ENCODE measurements at places on chromosomes 11 and 22.
A peak's percentile ranks its signal among the peaks of the same experiment; 100 is the strongest.

GRCh38 chr22:42929838-42930155 lies 72.7 kb upstream of the ARFGAP3 start:
- no peak for DNase-seq

- DNase-seq: no peak
Measured at GRCh38 chr11:44529895-44530412, 35.5 kb upstream of the CD82 start.

- DNase-seq: no peak
Measured at GRCh38 chr11:60873533-60873932, 6.2 kb downstream of the ZP1 start.

- DNase-seq: no peak
Measured at GRCh38 chr11:106378513-106379179, 301.2 kb downstream of the AASDHPPT start.

DNA sequence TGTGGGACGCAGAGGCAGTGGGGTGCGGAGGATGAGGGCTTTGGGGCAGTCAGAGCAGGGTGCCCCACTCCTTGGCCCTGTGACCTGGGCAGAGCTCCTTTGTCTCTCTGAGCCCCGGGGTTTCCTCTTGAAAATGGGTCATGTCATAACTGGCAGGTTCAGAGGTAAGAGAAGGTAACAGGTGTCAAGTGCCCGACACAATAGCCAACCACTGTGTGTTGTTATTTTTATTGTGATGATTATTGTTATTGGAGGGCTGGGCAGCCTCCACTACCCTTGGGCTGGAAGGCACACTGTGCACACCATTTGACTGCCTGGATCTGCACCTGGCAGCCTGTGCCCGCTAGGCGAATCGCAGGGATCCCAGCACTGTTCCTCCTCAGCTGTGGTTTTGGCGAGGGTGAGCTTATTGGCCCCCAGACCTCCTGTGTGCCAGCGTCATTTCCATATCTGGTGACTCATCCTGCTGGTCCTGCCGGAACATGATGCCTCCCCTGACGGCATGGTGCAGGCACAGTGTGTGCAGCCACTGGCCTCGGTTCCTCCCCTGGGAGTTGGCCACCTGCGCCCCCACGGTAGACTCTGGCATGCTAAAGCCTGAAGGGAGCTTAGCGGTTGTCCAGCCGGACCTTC lies 15.4 kb upstream of the SOX10 start:
- DNase-seq: no peak

GRCh38 chr22:35913925-35914324 lies 114.7 kb downstream of the RBFOX2 start:
- no peak for DNase-seq

GRCh38 chr22:30309951-30310741 lies 16.6 kb downstream of the TBC1D10A start:
- no peak for DNase-seq

- DNase-seq: no peak
Measured at GRCh38 chr22:17707526-17707925, 66.7 kb downstream of the BID start.

- DNase-seq: no peak
Measured at GRCh38 chr11:118612378-118612777, 5.0 kb downstream of the PHLDB1 start.

DNA sequence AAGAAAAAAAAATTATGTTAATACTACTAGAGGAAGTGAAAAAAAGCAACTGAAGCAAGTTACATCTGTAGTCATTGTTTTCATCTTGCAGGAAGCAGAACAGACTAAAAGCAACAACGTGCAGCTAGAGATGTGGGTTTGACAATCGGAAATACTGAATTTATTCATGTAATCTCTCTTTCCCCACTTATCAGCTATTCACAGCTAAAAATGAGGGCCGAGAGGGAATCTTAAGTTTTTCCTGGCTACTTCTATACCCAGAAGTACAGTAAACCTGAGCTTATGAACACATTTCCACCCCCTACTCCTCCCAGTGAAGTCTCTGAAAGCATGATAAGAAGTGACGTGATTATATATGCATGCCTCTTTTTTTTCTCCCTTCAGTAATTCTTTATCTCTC lies 116.5 kb downstream of the SPON1 start:
- DNase-seq: no peak

- DNase-seq: no peak
Measured at GRCh38 chr11:111001986-111002611, 243.4 kb upstream of the POU2AF2 start.

GRCh38 chr11:26780376-26781085 lies 58.7 kb upstream of the SLC5A12 start:
- DNase-seq: no peak

DNA sequence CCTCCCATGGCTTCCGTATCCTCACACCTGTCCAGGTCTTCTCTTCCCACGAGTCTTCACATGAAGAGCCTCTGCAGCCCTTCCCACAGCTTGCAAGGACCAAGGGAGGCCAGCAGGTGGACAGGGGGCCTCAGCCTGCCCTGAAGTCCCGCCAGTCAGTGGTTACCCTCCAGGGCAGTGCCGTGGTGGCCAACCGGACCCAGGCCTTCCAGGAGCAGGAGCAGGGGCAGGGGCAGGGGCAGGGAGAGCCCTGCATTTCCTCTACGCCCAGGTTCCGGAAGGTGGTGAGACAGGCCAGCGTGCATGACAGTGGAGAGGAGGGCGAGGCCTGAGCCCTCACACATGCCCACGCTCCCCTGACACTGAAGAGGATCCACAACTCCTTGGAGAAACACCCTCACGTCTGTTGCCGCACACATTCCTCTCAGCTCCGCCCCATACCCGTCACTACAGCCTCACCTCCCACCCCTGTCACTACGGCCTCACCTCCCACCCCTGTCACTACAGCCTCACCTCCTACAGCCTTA lies 8.3 kb downstream of the SSH3 start:
- DNase-seq: no peak

DNA sequence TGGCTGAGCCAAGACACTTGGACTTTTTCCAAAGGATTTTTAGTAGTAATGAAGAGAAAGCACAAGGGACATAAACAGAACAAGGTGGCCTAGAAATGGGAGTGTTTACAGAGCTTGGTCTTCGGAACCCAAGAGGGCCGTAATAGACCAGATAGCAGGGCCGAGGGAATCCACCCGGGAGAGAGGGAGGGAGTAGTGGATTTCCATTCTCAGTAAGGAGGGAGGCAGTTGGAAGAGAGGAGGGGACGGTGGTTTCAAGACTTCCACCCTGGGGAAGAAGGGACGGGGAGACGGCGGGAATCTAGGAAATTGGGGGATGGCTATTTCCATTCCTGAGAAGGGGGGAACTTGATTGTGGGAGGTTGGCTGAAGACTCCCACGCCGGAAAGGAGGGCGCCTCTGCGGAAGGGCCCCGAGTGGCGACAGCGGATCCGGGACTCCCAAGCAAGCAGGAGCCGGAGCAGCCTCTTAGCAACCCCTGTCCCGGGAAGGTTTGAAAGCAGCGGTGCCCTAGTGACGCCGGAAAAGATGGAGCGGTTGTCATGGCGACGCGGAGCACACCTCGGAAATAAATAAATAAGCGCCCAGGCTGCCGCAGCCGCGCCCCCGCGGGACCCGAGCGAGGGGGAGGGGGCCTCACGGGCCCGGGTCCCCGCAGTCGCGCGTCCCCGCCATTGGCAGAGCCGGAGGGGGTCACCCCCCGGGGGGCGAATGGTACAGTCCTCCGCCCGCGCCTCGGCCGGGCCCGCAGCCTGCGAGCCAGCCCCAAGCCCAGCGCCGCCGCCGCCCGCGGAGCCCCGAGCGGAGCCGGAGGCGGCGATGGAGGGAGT lies 31.6 kb downstream of the EIF3F start:
- DNase-seq: peak; percentile 44

GRCh38 chr11:70610566-70611565 lies 212.5 kb downstream of the CTTN start:
- DNase-seq: no peak

DNA sequence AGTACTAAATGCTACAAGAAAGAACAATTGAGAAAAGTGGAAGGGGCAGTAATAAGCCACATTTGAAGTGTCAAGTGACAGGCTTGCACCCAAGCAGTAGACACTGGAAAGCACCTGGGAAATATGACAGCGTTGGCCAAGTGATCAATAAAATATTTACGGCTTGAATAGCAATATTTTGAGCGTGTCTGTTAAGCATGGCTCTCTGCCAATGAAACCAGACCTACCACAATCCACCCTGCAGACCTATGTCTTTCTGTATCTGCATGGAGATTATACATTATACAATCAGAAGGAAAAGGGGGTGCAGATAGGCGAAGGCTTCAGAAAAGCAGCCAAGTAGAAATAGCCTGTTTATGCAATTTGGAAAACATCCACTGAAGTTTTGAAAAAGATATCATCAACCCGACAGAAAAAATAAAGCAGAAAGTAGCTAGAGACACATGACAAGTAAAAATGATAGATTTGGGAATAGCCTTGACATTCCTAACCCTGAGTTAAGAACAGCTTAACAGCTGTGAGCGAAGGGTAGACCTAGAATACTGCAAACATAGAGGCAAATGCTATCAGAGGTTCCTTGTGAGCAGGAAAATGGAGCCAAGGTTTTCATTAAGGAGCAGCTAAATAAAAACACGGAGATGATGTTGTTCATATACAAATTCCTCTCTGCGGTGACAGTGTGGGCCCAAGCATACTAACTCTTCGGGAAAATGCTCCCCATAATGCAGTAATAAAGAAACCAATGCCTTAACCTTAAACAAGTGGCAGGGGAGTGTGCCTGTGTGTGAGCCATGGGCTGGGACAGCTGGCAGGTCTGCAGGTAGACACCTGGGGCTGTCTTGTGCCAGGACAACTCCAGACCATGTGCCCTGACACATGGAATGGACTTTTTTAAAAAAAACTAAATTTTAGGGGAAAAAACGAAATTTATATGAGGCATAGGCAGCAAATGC lies 71.3 kb downstream of the ETS1 start:
- DNase-seq: no peak

DNA sequence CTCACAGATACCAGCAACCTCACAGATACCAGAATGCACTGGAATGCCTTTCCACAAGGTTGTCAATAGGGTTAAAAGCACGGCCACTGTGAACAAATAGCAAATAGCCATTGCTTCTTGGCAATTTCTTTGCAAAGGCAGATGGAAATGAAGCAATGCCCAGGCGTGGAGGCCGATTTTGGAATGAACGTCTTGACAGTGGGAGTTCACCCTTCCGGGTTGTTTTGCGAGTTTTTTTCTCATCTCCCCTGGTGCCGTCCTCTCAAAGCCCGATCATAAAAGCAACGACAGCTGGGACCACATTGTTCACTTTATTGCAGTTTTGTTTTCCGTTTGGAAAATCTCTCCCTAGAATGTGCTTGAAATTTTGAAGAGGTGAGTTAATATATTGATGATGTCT lies 38.0 kb upstream of the CD82 start:
- no peak for DNase-seq

DNA sequence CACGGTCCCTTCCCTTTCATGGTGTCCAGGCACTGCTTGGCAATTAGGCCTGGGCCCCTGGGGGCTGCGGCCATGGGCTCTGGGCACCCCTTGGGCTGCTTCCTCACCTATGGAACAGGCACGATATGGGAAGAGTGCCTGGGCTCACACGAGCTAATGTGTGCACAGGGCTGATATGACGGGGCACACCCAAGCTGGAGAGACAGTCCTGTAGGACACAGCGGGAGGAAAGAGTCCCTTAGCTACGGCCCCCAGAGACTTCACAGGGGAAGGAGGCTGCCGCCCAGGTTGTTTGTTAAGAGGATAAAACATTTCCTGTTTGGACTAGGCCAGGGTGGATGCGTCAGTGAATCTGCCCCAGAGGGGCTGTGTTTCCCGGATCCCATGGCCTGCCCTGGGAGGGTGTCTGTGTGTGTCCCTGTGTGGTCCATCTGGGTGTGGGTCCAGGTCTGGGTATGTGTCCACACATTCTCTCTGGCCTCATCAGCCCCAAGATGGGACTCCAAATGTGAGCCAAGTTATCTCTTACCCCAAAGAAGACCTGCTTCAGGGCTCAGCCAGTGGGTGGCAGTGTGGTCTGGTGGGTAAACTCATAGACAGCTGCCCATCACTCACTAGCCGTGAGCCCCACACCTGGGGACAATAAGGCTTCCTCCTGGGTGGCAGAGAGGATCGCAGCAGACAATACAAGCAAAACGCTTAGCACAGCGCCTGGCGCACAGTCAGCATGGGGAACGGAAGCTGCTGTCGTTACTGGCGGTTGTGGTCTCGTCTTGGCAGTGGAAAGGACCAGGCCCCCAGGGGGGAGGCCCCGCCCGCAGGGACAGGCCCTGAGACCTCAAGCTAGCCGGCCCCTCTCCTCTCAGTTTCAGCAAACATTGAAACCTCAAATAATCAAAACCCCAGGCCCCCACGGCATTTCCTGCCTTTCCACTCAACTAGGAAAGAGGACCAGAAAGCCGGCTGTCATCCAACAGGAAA lies 3.2 kb upstream of the EMID1 start:
- peak; percentile 37 for DNase-seq

GRCh38 chr11:72828081-72828567 lies 13.9 kb downstream of the ATG16L2 start:
- no peak for DNase-seq

DNA sequence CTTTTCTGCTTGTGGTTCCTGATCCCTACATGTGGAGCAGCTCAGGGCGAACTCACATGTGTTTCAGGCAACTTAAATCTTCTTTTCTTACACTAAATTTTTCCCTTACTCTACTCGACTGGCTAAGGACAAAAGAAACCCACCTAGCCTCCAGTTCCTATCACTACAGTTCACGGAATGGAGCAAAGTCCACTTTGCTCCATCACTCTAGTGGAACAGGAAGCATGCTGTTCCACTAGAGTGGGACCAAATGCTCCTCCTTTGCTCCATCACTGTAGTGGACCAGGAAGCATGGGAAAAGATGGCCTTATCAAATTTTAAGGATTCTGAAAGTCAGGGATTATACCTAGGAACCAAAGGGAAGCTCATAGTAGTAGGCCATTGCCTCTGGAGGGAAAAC lies 36.1 kb downstream of the PDE3B start:
- no peak for DNase-seq

GRCh38 chr11:77510851-77511250 lies 37.0 kb upstream of the PAK1 start:
- DNase-seq: no peak

DNA sequence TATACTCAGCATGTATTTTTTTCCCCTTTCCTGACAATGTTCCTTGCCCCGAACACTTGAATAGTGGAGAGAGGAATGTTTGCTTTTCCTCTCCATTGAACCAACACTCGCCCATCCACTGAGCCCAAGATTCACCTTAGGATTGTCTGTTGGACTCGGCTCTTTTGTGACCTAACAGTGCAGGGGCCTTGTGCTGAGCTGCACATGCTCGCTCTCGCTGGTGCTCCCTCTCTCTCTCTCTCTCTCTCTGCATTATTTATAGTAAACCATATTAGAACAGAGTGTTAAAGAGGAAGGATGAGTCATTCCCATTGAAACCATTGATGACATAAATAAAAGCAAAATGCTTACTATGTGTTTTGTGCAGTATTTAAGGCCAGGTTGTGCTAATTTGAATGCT lies 20.7 kb downstream of the ZBTB16 start:
- DNase-seq: no peak
